ENCODE measurements at places on chromosomes 7 and 10.
A peak's percentile ranks its signal among the peaks of the same experiment; 100 is the strongest.

GRCh38 chr10:91969297-91969696, 45.7 kb downstream of the BTAF1 start:
- DNase-seq = no peak

GRCh38 chr7:73668103-73668885, 663 bp downstream of the VPS37D start:
- DNase-seq = no peak

DNA sequence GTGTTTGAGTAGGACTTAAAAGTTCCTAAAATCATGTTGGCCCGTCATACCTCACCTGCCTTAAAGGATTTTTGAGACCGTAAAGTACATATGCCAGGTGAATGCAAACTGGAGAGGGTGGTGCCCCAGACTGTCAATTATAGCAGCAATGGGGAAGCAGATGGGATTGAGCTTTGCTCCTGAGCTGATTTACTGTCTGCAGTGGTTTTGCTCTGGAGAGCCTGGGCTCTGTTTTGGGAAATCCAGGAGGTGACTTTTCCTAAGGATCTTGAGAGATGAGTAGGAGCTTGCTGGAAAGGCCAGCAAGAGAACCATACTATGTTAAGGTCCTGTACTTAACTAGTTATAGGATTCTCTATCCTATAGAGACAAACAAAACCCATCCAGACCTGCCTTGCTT, 43.0 kb downstream of the COL13A1 start:
- DNase-seq = no peak

DNA sequence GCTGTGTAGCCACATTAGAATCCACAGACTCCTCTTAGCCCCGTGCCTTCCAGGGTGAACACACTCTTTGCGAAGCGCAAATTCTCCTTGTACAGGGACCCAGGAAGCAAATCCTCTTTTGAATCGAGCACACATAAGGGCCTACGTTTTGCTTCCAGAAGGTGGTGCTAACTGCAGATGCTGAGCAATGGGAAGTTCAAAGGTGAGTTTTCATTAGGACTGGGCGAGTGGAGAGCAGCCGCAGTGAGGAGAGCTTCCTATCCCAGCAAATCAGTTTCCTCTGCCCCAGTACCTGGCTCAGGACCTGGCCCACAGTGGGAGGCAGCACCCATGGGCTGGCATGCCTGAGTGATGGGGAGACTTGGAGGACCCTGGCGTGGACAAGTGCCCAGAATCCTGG, 23.5 kb upstream of the GPR26 start:
- no peak for DNase-seq

GRCh38 chr10:77410523-77410922, 227.1 kb downstream of the KCNMA1 start:
- DNase-seq = no peak

- no peak for DNase-seq
Observed at GRCh38 chr7:84865560-84865959, 321.3 kb downstream of the SEMA3D start.

- no peak for DNase-seq
Observed at GRCh38 chr10:130362308-130362761, 226.1 kb downstream of the GLRX3 start.

DNA sequence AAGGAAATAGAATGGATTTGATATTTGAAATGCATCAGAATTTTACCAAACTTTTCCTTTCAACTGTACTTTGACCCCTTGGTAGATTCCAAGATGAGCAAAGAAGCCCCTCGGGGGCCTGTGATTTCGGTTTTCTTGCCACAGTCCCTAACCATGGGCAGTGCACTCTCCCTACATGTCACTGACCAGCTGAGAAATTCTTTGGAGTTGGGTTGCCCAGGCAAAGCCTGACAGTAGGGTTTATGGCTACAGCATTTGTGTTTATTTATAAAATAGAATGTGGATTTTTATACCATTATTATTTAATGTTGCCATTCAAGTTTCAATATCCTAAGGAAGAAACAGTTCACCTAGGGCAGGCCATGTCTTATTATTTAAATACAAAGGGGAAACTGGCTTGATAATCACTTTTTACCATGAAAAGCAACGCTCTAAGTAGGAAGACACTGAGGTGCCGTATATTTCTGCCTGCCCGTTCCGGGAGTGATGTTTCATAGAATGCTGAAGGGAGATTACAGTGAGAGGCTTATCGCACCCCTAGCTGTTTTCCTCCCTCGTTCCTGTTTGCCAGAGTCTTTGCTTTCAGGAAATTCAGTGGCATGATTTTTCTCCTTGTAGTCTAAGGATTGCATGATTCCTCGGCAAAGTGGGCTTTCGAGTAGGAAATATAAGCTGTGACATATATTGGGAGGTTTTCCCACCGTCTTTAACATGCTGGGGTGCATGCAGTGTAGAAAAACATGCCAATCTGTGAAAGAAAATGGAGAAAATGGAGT, 35.8 kb downstream of the WIPF3 start:
- no peak for DNase-seq

DNA sequence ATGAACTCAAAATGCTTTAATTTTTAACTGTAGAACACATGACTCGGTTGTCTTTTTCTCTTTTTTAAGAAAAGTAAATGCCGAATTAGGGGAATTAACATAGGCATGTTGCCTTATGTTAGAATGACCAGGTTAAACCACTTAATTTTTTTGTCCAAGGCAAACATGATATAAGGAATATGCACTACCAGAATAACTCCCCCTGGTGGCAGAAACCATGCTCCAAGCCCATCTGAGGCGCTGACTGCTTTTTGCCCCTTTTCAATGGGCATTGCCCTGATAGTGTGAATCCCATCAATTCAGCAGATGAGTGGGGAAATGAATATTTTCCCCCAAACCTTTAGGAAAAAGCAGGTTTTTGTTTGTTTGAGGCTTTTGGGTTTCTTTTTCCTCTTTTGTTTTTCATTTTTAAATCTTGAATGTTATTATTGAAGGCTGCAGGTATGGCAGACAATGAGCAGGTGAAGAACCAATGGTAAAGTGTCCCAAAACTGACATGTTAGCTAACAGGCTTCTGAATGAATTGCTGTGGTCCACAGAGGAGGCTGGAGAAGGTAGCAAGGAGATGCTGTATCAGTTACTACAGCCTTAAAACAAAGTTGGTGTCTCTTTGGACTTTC, 284.3 kb downstream of the SORCS3 start:
- peak; percentile 40 for DNase-seq

DNA sequence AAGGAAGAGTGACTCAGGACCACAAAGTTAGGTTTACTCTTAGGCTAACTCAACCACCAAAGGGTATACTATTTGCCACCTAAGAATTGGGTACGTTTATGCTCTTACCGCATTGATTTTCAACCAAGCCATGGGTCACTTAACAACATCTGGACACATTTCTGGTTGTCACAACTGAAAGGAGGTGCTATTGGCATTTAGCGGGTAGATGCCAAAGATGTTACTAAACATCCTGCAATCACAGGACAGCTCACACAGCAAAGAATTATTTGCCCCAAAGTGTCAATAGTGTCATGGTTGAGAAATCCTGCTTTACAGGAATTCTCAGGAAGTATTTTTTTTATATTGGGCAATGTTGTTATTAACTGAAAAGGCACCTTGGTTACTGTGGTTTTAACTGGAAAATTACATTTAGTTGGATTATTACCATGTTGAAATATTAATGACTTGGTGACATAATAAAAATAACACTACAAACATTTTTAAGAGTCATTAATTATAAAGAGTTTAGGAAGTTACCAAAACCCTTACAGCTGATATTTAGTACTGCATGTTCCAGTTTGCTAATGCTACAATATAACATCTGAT, 185.0 kb upstream of the TMEM196 start:
- no peak for DNase-seq

- DNase-seq = no peak
Observed at GRCh38 chr10:17239345-17240085, 11.5 kb downstream of the VIM start.

GRCh38 chr10:131851346-131851745, 49.5 kb upstream of the PPP2R2D start:
- no peak for DNase-seq

DNA sequence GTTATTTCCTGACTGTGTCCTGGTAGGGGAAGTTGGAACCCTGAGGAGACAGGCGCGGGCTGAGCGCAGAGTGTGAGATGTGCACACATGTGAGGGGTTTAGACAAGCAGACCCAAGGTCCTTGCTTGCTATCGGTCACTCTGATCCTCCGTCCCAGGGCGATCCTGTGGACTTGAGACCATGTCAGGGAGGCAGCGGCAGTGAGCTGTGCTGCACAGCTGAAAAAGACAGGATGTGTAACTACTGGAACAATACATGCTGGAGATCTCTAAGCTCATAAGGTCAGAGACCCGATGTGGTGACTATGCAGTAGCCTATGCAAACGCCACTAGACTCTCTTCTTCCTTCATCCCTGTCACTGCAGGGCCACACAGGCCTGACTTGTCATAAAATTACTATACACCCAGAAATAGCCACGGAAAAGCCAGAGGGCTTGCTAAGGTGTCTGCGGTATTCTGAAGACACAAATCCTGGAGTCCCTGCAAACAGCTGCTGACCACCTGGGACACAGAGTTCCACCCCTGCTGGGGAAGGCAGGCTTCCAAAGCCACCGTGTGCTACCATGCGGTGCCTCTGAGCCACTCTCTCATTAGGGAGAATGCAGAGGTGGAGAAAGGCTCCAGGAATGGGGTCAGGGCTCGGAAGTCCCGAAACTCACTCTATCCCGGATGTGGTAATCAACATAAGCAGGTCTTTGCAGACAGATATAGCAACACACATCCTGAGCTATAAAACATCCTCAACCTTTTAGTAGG, 91.1 kb upstream of the DDC start:
- no peak for DNase-seq

DNA sequence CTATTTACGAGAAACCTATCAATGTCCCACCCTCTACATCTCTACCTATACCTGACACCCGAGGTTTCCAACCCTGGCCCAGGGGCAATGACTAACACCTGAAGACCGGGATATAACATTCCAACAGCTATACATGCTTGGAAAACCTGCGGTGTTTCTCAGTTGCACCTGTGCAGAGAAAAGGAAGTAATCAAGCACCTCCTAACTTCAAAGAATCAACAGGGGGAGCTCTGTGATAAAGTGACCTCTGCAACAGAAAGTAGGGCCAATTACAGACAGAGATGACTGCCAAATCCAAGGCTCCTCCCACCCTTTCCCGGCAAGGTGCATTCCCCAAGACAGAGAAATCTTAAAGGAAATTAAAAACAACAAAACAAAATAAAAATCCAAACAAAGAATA, 41.3 kb downstream of the CCDC6 start:
- DNase-seq = peak; percentile 36

DNA sequence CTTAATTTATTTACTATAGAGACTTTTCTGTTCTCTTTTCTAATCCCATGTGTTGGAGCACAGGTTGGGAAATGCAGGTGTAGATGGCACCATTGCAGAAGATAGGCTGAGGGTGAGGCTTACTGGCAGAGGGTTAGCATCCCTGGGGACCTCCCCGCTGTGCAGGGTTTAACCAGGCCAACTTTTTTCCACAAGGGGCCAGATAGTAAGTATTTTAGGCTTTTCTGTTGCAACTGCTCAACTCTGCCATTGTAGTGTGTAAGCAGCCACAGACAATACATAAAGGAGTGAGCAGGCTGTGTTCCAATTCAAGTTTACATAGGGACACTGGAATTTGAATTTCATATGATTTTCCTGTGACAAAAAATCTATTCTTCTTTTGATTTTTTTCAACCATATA, 34.6 kb upstream of the AOAH start:
- DNase-seq = no peak

- DNase-seq = no peak
Observed at GRCh38 chr7:43735403-43735801, 6.1 kb upstream of the COA1 start.

Data from activated CD8-positive, alpha-beta T cell treated with anti-CD3 and anti-CD28 coated beads, Interleukin-2, amount 10 ng/mL, durations not matched to agents 7 days and 5 days (primary cell).